ENCODE measurements at places on chromosomes 1 and 21. TPM values are rescaled to one million over a fixed set of nuclear protein-coding genes. Genes with fewer than 3 reads are reported as not detected.

GRCh38 chr1:18607289-18607760 lies 23.3 kb upstream of the PAX7 start:
- no peak overlapping the region for H3K27ac ChIP-seq
- H3K36me3 ChIP-seq, result no peaks in the 10 kb centered on the region
- H3K27me3 ChIP-seq, result no peaks in the 10 kb centered on the region
- no peak for DNase-seq
- H3K4me1 ChIP-seq, result no peaks in the 10 kb centered on the region
- H3K4me3 ChIP-seq, result no peak overlapping the region

Gene GPR37L1
- total RNA-seq, result 22.6 TPM

GRCh38 chr1:226279498-226279897 lies 29.5 kb downstream of the LIN9 start:
- H3K27me3 ChIP-seq, result no peaks in the 10 kb centered on the region
- DNase-seq, result no peak
- no peak overlapping the region for H3K27ac ChIP-seq

DNA sequence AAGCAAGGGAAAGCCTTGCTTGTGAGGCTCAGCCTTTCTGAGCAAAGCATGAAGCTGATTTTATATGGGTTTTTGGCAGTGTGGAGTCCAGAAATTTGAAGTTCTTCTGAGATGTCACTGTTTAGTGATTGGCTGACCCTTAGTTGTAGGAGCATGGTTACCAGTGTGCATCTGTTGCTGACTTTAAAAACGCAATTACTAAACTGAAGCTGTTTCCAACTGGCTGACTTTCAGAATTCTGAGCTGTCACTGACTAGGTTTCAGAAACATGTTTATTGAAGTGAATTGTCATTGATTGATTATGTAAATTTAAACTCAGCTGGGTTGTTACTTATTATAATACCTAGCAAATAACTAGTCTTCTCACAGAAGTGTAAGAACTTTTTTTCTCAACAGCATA lies 89.4 kb downstream of the PDE4B start:
- no peak for DNase-seq
- no peak overlapping the region for H3K4me3 ChIP-seq
- no peak overlapping the region for H3K27ac ChIP-seq
- H3K36me3 ChIP-seq, result no peaks in the 10 kb centered on the region

Gene LRRC3
- total RNA-seq, result 3.9 TPM

DNA sequence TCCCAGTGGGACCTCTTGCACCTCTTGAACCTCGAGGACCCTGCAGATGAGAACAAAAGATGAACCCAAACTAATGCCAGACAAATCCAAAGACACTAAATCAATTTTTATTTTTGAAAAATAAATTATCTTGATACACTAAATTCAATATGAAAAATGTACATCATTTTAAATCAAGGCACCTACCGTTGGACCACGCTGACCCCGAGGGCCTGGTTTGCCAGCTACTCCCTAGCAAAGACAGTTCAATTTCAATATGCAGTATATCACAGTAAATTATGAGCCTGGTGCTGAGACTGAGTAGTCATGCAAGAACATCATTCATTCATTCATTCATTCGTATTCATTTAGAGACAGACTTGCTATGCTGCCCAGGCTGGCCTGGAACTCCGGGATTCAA lies 129.4 kb downstream of the COL11A1 start:
- no peak overlapping the region for H3K27ac ChIP-seq
- no peak overlapping the region for H3K4me3 ChIP-seq
- H3K4me1 ChIP-seq, result no peaks in the 10 kb centered on the region
- H3K27me3 ChIP-seq, result no peaks in the 10 kb centered on the region

- DNase-seq, result no peak
- H3K36me3 ChIP-seq, result no peaks in the 10 kb centered on the region
- H3K27me3 ChIP-seq, result no peaks in the 10 kb centered on the region
- H3K4me1 ChIP-seq, result no peaks in the 10 kb centered on the region
- H3K4me3 ChIP-seq, result no peak overlapping the region
Observed at GRCh38 chr1:7339953-7340352, 431.1 kb upstream of the VAMP3 start.

Gene GRIK3
- 26.1 TPM for total RNA-seq

GRCh38 chr1:93179886-93180722 lies at the start of gene TMED5:
Gene TMED5 (minus strand): TSS chr1:93180413. CDS start chr1:93180242, 171 bp downstream.
- no peaks in the 10 kb centered on the region for H3K36me3 ChIP-seq
- peak within 1 kb of the TSS; percentile 89 for H3K4me3 ChIP-seq
- H3K4me1 ChIP-seq, result no peaks in the 10 kb centered on the region
- no peaks in the 10 kb centered on the region for H3K27me3 ChIP-seq
- peak within 1 kb of the TSS; percentile 99 for H3K27ac ChIP-seq
- DNase-seq, result peak; percentile 93

Gene KRTAP12-2
- total RNA-seq, result not detected

- no peaks in the 10 kb centered on the region for H3K4me1 ChIP-seq
- DNase-seq, result no peak
- no peak overlapping the region for H3K27ac ChIP-seq
- H3K36me3 ChIP-seq, result no peaks in the 10 kb centered on the region
- no peaks in the 10 kb centered on the region for H3K27me3 ChIP-seq
- no peak overlapping the region for H3K4me3 ChIP-seq
Observed at GRCh38 chr1:223227486-223228196, 84.6 kb upstream of the TLR5 start.

Gene CDC20
- 1.8 TPM for total RNA-seq

Gene MATN1
- not detected for total RNA-seq

Gene CCDC181
- 0.39 TPM for total RNA-seq

Gene CASP9
- 57.0 TPM for total RNA-seq

DNA sequence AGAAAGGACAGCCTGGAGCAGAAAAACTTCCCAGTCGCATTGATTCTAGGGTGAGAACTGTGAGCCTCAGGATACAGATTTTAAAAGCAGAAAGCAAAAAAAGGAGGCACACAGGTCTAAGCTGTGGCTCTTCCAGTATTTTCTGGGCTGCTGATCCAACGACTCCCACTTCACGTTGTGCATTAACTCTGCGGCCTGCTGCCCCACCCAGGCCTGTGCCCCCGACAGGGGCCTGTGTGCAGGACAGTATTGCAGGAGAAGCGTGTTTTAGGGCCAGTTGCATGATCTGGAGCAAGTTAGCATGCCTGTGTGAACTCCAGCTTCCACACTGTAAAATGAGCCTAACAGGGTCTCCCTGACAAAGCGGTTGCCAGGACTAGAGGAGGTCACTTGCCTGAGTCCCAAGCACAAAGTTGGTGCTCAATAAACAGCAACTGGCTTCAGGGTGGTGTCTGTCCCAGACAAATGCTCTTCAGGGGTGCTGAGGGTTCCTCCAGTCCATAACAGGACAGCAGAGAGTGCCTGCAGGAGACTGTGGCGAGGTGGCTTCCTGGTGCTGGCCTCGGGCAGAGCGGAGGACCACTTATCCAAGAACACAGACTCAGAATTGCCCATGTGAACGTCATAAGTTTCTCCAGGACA lies 66.8 kb upstream of the RAB4A start:
- no peak overlapping the region for H3K27ac ChIP-seq
- no peaks in the 10 kb centered on the region for H3K4me1 ChIP-seq

Measured in tibial nerve (tissue), 4 donors.